Activated CD8-positive, alpha-beta memory T cell treated with anti-CD3 and anti-CD28 coated beads for 1 hour (primary cell): ENCODE measurements at places on chromosomes 6 and 20.

DNA sequence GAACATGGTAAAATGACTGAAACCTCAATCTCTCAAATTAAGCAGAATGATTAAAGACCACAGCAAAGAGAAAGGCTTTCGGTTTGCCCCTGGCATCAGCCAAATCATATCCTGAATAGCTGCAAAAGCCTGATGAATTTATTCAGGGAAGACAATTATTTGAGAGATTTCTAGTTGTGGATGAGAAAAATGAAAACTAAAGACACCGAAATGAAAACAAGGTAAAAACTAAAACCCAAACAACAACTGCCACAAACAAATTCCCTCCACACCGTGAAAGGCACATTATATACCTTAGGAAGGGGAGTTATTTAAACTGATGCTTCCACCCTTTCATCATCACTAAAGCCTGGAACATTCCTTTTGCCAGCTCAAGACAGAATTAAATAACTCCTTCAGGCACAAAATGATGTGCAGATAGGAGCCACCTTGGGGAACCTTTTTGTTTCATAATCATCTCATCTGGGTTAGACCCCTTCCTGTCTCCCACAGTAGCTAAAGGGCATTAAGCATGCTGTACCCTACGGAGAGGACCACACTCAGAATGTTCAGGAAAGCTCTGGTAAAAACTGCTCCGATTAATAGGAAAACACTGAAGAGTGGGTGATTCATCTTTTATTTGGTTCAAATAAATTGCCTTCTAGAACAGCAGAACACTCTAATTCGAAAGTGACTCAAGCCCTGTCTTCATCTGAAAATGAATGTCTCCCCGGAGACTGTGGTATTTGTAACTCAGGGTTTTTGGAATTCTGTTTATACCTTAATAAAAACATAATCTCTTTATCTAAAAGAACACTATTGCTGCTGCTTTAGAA lies 9.1 kb upstream of the ANKRD60 start:
- no peak for DNase-seq

DNA sequence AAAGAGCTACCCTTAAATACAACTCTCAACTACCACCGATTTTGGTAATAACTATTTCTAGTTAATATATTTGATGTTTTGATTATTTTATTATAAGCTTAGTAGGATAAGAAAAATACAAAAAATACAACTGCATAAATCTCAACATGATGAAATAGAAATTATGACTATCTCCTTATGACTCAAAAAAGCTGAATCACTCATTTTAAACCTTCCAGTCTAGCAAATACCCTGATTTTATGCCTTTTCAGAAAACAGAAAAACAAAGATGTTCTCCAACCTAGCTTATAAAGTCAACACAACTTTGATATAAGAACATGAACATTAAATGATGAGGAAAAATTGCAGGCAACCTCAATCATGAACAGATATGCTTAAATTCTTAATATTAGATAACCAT lies 40.2 kb upstream of the DSE start:
- no peak for DNase-seq

DNA sequence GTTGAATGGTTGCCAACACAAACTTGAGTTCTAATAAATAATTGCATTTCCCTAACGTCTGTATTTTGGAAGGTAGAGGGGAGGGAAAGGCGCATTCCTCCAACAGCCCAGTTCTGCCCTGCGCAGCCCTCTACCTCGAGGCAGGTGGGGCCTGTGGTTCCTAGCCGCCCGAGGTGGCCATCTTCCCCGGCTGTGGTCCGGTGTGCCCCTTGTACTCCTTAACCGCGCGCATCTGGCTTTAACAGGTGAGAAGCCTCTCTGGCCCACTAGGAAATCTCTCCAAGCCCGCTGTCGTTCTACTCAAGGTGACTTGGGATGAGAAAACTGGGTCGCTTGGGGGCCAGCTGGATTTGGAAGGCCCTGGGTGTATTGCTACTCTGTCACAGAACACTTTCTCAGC lies 1.7 kb downstream of the KHDC3L start:
- DNase-seq = no peak

DNA sequence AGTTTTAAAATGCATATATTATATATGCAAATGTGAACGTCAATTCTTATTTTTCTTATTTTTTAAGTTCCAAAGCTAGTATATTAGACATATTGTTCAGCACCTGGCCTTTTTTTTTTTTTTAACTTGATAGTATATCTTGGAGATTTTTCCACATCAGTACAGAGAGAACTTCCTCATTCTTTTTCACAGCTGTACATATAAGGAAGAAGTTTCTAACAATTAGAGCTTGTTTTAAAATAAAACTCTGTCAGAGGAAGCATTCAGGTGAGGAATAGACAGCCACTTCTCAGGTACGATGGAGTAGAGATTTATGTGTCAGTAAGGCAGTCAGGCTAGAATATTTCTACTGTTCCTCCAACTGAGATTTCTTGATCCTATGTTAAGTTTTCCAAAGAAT lies 233.1 kb upstream of the SUPT3H start:
- DNase-seq = no peak

DNA sequence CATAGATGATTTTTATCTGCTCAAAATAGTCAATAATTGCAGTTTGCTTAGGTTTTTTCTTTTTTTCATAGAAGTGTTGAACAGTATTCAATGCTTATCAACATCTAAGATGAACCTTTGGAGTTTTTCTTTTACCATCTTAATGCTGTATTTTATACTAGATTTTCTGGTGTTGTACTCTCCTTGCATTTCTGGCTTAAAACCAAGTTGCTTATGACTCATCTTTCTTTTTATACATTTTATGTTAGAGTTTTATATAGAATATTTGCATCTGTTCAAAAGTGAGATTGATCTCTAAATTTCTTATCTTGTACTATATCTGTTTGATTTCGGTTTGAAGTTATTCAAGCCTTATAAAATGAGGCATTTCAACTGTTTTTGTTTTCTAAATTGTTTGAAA lies 232.5 kb downstream of the RFPL4B start:
- DNase-seq = no peak

DNA sequence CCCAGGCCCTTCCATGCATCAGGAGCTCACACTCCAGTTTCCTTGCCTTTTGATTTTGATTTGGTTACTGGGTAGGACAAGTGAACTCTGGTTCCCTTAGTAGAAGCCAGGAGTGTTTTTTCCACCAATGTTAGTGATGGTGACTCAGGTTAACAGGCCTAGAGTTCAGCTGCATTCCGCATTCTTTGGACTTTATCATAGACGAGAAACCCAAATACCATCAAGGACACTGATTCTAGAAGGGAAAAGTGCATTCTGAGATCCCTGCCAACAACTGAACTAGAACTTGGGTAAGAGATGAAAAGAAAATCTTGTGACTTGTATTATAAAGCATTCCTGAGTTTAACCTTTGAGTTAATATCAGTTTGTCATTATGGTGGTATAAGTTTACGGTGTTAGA lies 8.9 kb downstream of the GSS start:
- DNase-seq = no peak

DNA sequence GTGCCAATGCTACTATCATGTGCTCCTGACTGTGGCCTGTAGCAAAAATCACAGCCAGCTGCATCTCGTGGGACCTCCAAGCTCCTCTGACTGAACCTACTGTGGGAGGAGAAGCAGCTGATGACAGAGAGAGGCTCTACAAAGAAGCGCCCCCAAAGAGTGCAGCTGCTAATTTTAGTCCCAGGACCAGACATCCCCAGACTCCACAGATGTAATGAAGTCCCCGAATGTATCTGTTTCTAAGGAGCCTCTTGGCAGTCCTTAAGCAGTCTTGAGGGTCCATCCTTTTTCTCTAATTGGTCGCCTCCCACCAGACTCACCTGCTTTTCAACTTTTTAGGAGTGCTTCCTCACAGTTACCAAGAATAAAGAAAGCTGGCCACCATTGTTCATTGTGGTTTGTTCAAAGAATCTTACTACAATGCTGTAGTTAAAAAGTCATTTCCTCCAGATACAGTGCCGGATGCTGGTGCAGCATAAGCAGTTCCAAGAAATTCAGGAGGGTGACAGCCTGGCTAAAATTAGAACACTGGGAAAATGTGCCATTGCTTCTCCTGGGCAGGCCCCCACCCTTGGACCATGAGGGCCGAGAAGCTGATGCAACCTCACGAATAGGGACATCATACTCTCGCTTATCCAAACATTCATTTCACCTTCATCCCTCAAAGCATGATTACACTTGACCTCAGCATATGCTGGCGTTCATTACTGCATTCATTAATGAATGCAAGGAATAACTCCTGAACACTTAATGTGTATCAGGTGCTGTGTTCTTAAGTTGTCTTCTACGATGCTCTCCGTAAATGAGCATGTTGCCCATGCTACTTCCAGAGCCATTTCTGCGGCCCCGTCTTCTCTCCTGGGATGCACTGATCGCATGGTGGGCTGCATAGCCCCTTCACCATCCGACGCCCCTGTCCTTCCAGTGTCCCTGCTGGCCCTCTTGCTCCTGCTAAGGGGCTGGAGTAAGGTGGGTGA lies 66.4 kb downstream of the LY86 start:
- DNase-seq = no peak

DNA sequence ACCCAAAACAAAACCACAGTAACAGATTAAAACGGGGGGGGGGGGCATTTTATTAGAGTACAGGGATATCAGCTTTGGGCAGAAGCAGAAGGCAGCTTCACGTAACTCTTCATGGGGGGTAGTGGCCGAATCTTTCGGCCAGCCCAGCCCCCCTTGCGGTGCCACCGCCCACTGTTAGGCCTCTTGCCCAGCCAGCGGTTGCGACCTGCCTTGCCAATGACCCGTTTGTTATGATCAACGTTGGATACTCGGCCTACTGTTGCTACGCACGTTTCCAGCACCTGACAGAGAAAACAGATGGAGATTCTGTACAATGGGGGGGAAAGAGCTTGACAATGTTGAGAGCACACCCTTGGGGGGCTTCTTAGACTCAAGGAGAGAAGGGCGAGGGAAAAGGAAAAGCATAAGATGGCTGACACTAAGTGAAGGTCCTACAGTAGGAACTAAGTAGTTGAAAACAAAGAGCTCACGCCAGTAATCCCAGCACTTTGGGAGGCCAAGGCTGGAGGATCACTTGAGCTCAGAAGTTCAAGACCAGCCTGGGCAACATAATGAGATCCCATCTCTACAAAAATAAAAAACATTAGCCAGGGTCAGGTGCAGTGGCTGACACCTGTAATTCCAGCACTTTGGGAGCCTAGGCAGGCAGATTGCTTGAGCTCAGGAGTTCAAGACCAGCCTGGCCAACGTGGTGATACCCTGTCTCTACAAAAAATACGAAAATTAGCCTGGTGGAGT lies 724 bp upstream of the CUL7 start:
- DNase-seq = no peak

DNA sequence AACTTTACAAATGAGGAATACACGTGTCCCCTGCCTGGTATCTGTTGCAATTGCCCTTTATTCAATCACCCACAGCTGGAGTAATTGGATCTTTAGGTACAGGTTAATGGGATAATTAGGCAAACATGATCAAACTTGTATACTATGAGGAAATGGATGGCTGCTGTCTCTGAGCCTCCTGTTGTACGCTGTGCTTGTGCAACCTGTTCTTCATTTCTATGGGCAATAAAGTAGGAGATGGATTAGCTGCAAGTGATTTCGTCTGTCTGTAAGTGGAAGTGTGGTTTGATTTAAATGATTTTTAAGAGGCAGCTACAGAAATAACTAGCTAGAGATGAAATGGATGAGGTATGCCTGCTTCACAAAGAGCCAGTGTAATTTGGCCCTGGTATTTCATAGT lies 474.1 kb downstream of the RNF144B start:
- DNase-seq = no peak

DNA sequence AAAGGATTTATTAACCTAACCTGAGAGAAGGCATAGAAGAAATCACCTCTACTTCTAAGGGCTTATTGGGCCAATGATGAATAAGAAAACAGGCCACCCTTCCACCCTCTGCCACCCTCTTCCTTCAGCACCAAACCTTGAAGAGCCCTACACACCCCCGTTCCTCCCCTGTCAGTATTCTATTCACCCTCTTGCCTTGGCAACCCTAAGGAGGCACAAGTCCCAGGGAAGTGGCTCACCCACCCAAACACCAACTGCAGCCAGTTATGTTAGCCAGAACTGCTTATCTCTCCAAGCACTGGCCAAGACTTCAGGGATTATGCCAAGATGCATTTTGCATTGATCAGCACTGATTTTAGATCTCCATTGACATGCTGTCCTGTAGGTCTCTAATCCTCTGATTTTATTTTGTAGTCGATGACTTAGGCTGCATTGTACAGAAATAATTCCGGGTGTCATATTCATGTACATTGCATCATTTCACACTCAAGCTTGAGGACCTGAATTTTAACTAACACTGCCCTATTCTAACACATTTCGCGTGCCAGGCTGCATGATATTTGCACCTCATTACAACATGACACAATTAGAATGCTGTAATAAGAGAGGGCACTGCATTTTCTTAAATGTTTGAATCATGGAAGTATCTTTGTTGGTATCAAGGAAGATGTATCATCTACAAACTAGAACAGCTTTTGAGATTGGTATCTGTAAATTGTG lies 15.7 kb downstream of the CNKSR3 start:
- DNase-seq = no peak

DNA sequence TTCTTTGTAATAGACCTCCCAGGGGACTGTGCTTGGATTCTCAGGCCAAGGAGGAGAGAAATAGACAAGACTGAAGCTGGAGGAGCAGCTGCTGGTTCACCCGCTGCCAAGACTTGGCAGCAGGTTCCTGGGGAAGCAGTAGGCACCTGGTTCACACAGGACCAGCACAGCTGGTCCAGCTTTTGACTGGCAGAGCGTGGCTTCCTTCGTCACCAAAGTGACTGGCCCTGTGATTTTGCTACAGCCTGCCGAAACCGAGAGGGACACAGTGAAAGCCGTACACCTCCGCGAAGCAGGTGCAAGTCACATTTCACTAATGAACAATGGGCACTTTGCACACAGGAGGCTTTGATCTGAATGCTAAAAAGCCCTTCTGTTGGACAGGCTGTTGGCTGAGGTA lies 199.0 kb downstream of the RNF144B start:
- no peak for DNase-seq

- DNase-seq = no peak
Measured at GRCh38 chr6:166496460-166496859, 90.0 kb downstream of the RAMACL start.

DNA sequence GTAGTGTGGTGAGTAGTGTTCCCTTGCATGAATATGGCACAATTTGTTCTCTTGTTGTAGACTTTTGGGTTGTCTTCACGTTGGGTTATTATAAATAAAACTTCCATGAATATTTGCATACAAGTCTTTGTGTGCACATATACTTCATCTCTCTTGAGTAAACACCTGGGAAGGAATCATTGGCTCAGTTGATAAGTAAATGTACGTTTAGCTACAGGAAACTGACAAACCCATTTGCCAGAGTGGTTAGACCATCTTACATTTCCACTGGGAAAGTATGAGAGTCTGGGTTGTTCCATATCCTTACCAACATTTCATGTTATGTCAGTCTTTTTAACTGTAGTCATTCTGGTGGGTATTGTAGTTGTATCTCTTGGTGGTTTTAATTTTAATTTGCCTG lies 119.2 kb downstream of the SLX4IP start:
- no peak for DNase-seq

DNA sequence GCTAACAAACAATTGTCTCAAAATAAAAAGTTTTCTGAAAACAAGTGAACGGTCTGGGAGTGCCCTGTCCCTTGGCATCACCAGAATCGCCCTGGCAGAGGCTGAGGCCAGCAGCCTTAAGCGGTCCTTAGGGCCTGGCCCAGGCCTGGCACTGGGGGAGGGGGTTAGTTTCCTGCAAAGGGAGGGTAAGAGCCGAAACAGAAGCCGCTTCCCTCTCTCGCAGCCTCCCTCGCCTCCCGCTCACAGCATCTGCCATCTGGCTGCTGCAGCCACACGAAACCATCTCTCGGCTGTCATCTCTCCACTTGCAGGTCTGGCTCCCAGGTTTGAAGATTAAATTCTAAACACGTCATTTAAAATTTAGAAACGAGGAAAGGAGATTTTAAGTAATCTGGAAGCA lies 31.5 kb downstream of the PMEPA1 start:
- no peak for DNase-seq

- DNase-seq = no peak
Measured at GRCh38 chr6:71126506-71126905, 162.1 kb upstream of the OGFRL1 start.
